ENCODE measurements at places on chromosomes 5 and 9.

DNA sequence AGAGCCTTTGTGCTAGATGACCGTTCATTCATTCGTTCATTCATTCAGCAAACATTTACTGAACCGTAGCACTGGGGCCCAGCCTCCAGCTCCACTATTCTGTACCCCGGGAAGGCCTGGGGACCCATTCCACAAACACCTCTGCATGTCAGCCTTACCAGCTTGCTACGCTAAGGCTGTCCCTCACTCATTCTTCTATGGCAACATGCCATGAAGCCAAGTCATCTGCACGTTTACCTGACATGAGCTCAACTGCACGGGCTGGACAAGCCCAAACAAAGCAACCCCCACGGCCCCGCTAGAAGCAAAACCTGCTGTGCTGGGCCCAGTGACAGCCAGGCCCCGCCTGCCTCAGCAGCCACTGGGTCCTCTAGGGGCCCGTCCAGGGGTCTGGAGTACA, 6.0 kb downstream of the CEL start:
- DNase-seq: no peak

DNA sequence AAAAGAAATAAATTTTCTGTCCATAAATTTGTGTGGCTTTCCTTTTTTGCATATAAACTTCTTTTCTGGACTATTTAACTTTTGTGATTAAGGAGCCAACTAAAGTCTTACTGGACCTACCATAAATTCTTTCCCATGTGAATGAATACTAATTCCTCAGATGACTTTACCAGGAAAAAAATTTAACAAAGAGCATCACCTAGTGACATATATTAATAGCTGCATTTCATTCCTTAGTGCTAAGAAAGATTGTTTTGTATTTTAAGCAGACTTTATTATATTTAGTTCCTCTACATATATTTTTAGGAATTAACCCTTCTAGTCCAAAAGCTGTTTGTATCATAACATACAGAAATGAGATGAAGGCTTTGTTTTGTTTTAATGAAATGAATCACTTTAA, 64.4 kb downstream of the C9orf85 start:
- no peak for DNase-seq

DNA sequence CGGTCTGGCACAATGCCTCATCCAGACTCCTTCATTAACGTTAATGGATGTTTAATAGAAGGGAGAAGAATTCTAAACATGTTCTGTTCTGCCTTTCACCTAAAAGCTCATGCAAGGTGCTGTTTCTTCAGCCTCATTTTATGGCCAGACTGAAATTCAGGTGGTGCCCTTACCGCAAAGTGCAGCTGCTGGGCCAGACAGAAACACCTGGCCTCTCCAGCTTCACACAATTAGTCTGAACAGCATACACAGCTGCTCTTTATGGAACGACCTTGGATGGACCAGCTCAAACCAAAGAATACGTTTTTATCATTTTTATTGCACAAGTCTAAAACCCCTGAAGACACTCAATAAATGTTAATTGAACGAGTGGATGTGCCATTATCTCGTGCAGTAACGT, 4.6 kb downstream of the SNCAIP start:
- DNase-seq: no peak

DNA sequence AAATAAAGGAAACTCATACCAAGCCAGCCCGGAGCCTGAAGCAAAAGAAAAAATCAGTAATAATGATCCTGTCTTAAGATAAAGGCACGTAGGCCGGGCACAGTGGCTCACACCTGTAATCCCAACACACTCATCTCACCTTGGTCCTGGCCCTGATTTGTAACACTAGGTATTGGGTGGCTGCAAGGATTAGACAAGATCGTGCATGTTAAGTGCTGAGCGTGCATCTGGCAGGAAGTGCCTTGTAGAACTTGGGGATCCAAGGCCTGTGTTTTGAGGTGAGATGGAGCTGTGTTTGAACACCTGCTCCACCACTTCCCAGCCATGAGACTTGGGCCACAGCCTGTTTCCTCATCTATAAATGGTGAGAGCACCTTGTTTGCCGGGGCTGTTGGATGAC, 41.5 kb downstream of the SPRY4 start:
- no peak for DNase-seq

GRCh38 chr5:147971472-147971871, 65.1 kb upstream of the C5orf46 start:
- DNase-seq: no peak

GRCh38 chr5:81021486-81021885, 61.3 kb downstream of the RASGRF2 start:
- DNase-seq: no peak

All from HuH-7 (cell line).